GM12892 (cell line): ENCODE measurements at places on chromosomes 4 and X.

- no peak for DNase-seq
Observed at GRCh38 chrX:112946227-112946626, 105.6 kb upstream of the AMOT start.

DNA sequence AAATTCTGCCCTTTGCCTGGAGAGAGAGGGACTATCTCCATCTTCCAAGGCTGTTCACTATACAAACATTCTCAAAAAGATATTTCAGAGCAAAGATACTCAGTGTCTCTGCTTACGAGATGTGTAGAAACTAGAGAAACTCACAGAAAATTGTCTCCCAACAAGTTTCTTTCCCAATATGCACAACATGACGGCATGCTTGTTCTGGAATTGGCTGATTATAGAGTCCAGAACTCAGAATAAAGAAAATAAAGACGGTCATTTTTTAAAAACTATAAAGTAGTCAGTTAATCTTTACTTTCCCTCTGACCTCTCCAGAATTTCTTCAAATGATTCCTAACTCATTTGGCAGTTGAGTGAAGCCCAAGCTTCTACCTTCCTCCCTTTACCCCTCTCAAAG, 285.5 kb upstream of the KLF3 start:
- DNase-seq: no peak

- DNase-seq: no peak
Observed at GRCh38 chrX:56853436-56853835, 124.4 kb downstream of the NBDY start.

DNA sequence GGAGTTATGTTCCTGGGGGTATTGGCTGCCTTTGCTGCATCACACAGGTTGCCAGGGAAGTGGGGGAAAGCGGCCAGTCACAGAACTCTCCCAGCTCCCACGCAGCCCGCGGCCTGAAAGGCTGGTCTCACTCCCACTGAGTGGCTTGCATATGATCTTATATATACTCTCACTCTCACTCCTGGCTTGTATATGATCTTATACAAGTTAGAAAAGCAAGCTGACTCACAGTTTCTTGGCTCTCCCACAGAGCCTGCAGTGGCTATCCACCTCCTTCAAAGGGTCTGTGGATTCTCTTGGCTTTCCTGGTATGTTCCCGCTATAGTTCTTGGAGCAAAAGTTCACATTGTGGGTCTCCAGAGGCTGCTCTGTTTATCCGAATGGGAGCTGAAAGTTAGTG, 833.5 kb upstream of the GALNTL6 start:
- DNase-seq: no peak

- DNase-seq: no peak
Observed at GRCh38 chrX:51931566-51932150, 38.2 kb downstream of the MAGED1 start.

- DNase-seq: no peak
Observed at GRCh38 chr4:8410641-8411271, 29.8 kb downstream of the ACOX3 start.

DNA sequence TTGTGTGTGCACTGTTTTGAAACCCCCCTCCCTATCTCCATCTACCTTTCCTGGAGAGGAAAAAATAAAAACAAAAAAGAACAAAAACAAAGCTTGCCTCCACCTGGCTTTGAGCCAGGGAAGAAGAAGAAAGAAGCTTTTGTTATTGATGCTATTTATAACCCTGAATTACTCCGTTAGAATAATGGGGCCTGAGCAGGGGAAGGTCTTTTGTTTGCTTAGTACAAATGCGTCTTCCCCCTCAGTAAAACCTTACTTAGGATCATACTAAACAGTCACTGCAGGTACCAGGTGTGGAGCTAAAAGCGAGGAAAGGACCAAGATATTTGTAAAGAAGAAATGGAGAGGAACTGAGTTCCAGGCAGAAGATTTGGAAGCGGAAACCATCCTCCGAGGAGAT, 352.1 kb downstream of the KCNIP4 start:
- DNase-seq: no peak

DNA sequence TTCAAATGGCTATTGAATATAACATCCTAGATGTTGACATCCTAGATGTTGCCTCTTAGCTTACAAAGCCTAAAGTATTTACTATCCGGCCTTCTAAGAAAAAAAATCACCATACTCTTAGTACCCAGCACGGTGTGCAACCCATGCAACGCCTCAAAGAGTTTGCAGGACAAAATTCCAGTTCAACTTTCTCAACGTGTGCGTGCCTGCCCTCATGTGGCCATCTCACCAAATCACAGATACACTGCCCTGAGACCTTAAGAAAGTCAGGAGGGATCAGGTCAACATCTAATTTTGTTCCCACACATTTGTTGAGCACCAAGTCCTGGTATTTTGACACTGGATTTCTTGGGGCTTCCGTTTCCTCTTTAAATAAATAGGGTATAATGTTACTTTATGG, 68.3 kb downstream of the CRMP1 start:
- DNase-seq: no peak

GRCh38 chr4:151184523-151185458, 85.4 kb downstream of the RPS3A start:
- DNase-seq: no peak

- no peak for DNase-seq
Observed at GRCh38 chrX:55731826-55732225, 14.3 kb downstream of the RRAGB start.

DNA sequence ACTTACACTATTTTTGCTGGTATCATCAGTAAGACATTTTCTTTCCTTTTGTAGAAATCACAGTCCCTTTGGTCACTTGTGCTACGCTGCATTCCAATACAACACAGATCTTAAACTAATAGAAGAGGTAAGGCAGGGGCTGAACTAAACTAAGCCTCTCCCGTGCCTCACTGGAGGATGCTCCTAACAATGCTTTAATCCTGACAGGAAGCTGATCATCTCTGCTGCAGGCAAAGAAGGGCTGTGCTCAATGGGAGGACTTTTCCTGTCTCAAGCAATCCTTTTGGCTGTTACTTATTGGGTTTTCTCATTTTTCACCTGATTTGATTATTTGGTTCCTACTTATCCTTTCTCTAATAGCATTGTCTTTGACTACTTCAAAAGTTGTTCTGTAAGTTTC, 583.1 kb downstream of the INPP4B start:
- DNase-seq: no peak
